T-helper 1 cell (primary cell): ENCODE measurements at places on chromosomes 4 and X.

GRCh38 chr4:168710353-168710946 lies 213.6 kb downstream of the PALLD start:
- DNase-seq: no peak

GRCh38 chr4:167020410-167020809 lies 213.9 kb downstream of the SPOCK3 start:
- DNase-seq: no peak

GRCh38 chrX:17328837-17329236 lies 46.2 kb upstream of the NHS start:
- DNase-seq: no peak

DNA sequence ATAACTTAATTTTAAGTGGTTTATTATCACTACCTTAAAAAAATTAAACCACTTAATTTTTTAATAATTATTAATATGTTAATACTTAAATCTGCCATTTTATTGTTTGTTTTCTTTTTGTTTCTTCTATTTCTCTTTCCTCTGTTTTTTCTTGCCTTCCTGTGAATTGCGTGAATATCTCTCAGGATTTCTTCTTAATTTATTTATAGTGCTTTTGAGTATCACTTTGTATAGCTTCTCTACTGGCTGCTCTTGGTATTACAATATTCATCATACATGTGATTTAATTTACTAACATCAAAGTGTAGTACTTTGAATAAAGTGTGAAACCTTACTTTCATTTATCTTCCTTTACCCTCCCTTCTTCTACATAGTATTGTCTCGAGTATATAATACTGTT lies 349.5 kb upstream of the CPXCR1 start:
- DNase-seq: no peak

DNA sequence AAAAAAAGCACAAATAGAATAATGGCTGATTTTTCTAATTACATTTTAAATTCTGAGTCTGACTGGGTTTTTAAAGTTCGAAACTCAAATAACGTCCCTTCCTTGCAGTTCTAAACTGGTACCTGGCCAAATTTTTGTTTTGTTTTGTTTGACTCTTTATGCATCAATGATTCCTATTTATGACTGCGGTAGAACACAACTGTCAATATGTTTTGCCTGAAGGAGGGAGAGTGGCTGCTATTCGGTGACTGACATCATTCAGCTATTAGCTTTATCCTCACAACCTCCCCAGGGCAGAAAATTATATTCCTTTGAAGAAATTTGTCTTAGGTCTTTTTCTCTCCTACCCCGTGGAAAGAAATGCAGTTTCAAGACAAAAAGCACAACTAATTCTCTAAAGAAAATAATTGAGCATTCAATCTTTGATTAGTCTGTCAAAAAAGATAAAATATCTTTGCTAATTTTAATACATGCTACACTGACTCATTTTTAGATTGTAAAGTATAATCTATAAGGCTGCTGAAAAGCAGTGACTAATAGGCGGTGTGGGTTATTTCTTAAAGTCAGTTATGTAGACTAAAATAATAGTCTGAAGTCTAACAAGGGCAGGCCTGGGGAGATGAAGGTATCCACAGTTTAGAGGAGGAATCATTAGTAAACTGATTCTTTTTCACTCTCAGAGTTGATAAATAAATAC lies 61.9 kb downstream of the TMEM150C start:
- no peak for DNase-seq

- no peak for DNase-seq
Measured at GRCh38 chr4:23266401-23266800, 573.7 kb downstream of the GBA3 start.

DNA sequence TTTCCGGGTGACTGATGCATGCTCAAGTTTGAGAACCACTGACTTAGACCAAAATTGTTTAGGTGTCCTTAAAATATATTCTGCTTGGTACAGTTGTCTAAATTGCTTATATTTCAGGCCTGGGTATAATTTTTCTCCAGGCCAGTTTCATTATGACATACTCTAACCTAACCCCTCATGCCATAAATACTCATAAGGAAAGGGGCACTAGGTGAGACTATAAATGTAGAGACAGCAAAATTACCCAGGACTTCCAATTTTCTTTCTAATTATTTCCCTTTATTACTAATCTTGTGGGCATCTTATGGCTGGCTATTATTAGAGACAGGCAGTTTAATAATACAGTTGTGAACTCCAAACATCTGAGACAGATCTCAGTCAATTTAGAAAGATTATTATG lies 150.2 kb downstream of the RRAGB start:
- no peak for DNase-seq

- DNase-seq: no peak
Measured at GRCh38 chr4:114209584-114209983, 230.1 kb upstream of the ARSJ start.

- DNase-seq: no peak
Measured at GRCh38 chr4:2042947-2043395, 16.2 kb upstream of the NAT8L start.

- DNase-seq: no peak
Measured at GRCh38 chrX:14843666-14844065, 29.2 kb downstream of the FANCB start.

DNA sequence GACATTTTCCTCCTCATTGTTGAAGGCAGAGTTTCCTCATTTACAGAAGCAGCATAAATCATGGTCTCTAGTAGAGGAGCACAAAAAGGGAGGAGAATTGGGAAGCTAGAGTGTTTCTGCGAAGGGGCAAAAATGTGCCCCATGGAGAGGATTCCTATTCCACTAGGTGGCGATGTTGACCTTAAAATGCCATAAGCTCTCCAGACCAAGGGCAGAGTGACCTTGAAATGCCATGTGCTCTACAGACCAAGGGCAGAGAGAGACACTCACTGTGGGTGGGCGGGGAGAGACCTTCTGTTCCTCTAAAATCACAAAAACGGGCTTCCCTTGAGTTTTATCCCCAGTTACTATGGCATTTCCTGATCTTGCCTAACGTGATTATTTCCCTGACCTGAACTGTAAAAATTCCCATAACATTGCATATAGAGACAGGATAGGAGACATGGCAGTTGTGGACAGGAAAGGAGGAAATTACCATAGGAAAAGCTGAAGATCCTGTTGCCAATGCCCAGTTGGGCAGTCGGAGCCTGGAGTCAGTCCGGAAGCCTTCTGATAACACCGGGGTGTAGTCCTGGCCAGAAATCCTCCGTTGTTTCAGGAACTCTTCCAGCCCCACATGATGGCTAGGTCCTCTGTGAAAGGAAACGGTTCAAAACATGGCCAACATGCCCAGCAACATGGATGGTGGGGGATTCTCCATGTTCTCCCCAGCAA lies 567.7 kb downstream of the MAGEB5 start:
- DNase-seq: peak; percentile 18

DNA sequence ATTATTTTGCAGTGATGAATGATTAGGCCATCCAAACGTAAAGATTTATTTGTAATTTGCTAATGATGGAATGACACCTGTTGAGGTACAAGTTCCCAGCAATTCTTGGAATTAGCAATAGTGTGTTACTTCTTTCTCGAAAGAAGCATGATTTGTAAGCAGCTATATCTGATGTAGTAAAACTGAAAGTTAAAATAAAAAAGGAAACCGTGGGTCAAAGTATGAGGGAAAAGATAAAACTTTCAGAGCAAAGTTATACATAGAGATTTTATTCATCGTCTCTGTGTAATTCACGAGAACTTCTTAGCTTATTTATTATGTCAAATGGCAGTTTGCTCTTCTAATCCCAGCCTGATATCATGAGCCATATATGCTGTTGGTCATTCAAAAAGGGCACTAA lies 59.0 kb downstream of the NFKB1 start:
- DNase-seq: no peak

DNA sequence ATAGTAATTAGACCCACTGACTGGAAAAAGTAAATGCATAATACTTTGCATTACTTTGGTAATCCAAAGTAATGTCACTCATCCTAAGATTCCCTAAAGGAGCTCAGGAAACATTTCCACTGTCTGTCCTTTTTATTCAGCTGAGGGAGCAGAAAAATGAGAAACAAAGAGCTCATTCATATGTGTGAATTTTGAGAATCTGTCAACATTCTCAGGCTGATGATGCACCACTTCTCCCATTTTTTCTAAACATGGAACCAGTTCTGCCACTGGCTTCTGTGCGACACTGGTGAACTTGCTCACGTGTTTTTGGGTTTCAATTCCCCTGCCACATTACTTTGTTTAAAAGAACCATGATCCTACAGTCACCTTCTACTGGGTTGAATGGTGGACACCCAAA lies 28.4 kb upstream of the ADH7 start:
- DNase-seq: no peak

GRCh38 chrX:125205918-125206665 lies 113.6 kb upstream of the TEX13C start:
- no peak for DNase-seq

DNA sequence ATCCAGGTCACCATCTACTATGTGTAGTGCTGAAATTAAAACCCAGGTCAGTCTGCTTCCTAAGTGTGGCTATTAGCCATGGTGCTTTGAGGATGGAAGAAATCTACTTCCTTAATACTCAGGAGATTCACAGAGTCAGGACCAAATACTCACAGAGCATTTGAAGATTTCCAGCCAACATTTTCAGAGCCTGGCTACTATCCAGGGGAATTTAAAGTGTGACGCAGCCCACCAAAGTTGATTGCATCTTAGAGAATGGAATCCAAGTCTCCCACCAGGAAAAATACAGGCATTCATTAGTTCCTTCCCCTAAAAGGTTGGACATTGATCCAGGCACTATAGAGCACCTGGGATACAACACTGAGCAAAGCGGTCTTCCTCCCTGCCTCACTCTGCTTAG lies 83.8 kb downstream of the HS3ST1 start:
- DNase-seq: no peak

DNA sequence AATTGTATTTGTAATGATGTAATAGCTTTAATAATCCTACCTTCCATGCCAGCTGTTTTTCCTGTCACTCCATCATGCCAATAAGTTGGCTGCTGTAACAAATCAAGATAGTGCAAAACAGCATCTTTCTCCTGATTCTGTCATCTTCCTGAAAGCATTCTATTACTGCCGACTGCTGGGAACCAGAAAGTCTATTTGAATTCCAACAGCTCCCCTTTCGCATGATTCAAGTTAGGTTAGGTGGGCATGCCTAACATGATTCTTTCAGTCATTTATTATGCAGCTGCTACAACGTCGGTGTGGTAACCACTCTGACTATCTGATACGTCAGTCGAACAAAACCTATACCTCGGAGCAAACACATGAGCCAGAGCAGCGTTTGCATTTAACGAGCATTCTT lies 127.9 kb upstream of the DMD start:
- no peak for DNase-seq

DNA sequence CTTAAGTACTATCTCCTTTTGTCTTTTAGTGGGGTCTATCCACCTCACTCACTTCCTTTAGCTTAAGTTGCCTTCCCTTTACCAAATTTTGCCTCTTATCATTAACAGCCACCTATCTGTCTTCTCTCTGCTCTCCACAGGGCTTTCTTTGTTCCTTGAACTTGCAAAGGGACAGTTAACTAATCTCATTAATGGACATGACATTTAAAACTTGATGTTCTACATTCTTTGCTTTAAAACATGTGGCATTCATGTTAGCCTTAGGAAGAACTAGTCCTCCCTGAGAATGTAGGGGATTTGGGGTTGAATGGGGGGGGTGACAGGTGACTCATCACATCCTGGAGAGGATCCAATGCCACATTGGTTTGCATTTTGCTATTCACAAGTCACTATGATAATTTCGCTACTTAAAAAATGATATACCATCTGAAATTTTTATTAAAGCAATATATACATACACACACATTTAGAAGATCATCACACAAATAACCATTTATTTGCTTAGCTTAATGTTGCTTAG lies 41.0 kb upstream of the DMD start:
- no peak for DNase-seq

GRCh38 chr4:111937368-111937767 lies 207.9 kb upstream of the FAM241A start:
- DNase-seq: no peak

GRCh38 chr4:74447636-74448233 lies 2.8 kb downstream of the AREG start:
- DNase-seq: no peak
